ENCODE measurements at places on chromosomes 3 and 15.

DNA sequence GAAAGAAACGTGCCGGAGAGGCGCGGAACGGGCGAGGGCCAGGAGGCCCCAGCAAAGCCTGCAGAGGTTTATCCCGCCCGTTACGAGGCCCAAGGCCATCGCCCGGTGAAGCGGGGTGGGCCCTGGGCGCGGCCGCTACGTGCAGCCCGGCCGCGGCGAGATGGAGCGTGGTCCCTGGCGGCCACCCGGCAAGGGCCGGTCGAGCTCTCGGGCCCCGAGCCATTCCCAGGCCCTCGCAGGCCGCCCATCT lies 1.1 kb downstream of the PKM start:
- no peak for DNase-seq

- DNase-seq: no peak
Observed at GRCh38 chr3:35194666-35195065, 444.7 kb upstream of the ARPP21 start.

DNA sequence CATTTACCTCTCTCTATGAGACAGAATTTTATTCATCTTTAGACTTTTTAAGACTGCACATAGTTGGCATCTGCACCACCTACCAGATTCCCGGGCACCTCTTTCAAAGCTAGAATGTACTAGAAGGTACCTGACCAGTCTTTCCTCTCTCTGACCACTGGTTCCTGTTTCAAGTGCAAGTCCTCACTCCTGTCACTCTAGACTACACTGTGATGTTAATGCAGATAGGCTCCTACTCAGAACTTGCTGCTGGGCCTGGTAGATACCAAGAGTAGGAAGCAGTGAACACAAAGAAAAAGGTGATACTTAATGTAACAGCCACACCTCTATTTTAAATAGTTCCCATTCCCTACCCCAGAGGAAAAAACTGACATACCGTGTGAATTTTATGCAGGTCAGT lies 8.1 kb upstream of the TCAIM start:
- no peak for DNase-seq

DNA sequence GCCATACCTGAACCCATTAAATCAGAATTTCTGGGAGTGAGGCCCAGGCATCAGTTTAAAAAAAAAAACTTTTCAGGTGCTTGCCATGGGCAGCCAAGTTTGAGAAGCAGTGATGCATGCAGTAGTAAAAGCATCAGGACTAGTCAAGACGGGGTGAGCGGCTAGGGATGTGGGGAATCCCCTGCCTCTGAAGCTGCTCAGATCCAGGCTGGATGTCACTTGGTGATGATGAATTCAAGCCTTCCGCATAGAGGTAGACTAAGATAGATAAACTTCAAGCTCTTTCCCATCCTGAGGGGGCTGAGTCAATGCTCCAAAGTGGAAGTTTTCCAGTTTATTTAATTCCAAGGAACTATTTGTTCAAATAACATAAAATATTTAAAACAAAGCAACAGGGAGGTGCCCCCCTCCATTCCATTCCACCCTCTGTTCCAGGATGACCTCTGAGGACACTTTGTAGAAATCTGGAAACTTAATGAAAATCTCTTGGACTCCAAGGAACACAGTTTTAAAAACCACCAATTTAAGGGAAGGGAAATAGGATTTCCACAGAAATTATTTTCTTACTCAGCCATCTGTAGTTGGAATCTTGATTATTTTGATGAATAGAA lies 100.4 kb upstream of the NR2E3 start:
- DNase-seq: no peak

GRCh38 chr15:72198356-72199204 lies 993 bp upstream of the GRAMD2A start:
- DNase-seq: no peak

DNA sequence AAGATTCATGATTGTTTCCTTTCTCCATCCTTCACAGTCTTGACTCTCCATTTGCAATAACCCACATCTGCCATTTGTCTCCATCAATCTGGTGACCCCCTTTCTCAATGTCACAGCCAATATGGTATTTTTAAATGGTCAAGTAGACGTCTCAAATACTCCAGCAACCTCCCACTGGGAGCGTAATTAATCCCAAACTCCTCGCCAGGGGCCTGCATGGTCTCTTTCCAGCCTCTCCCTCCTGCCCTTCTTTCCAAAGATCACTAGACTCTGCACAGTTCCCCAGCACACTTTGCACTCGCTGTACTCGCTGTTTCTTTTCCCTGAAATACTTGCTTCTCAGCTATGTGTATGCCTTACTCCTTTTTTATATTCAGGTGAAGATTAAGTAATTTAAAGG lies 115.3 kb downstream of the PLCH1 start:
- DNase-seq: no peak

DNA sequence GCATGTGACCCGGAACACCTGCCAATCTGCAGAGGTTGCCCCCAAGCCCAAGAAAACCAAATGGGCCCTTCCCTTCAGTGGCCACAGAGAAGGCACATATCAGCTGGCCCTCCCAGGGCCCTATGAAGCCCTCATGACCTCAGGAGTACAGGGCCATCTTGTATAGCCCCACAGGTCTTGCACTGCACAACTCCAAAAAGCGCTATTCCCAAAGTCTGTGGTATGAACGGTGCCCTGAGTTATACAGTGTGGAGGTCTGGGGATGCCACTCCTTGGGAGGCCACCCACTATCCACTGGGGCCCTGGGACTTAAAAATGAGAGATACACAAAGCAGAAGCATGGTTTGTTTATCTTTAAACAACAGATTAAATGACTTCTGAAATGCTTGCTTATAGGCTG lies 61.5 kb downstream of the CAPN7 start:
- DNase-seq: no peak

DNA sequence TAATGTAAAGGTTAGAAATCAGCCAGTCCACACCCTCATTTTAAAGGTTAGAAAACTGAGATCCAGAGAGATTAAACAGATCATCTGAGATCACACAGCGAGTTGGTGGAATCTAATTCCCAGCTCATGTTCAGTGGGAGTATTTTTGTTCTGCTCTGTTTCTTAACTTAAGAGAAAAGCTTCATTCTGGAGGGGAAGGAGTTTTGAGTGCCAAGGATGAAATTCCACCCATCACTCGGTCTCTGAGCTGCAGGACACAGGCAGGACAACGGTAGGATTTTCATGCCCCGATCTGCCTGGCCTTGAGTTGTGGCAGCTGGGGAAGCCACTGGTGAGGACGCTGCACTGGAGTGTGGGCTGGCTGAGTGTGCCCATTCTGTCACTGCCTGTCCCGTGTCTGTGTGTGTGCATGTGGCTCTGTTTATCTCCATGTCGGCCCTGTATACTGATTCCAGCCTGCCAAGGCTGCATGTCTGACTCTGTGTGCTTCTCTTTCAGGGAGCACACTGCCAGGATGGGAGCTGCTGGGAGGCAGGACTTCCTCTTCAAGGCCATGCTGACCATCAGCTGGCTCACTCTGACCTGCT lies 94.3 kb downstream of the CEMIP start:
- DNase-seq: no peak

DNA sequence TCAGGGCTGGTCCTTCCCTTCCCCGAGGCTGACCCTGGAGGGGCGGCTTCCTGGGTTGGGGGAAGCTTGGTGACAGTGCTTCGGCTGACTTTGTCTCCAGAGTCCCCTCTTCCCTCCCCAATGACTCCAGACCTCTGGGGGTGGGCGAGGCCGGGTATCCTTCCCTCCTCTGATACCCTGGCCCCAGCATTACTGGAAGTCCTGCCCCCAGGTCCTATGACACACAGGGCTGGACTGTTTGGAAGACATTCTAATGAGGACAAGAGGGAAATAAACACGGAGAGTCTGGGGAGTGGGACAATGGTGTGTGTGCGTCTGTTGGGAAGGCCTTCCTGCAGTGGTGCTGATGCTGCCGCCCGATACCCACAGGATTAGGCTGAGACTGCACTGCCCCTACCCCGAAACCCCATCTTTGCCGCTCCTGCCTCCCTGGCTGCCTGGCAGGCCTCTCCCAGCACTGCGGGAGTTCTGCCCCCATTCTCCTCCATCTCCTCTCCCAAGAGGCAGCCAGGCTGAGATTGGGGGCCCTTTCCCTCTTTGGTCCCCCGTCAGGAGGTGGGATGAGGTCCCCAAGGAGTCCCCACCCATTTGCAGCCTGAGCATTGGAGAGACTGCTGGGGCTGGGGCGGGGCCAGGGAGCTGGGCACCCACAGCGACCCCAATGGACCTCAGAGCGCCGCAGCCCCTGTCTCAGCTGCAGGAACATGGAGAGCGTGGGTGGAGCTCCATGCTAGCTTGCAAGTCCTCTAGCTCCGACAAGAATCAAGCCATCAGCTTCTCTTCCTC lies 29.7 kb upstream of the FBLN2 start:
- no peak for DNase-seq

DNA sequence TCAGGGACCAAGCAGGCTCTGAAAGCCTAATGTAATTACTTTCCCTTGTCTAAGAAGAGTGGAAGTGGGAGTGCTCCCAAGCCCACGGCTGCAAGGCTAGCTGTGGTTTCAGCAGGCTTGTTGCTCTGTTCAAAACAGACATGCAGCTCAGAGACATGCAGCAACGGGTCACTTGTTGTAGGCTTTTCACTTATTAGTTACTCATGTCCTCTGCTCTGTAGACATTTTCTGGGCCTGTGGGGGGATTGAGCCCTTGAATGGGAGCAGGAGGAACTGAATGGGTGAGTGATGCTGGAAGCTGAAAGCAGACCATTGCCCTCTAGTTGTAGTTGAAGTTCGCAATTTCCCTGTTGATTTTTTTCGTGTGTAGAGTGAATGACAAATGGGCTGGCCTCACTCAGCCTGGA lies 261.9 kb upstream of the NR2E3 start:
- DNase-seq: no peak

GRCh38 chr15:44718180-44718926 lies 7.0 kb downstream of the B2M start:
- no peak for DNase-seq

GRCh38 chr15:36612063-36612788 lies 32.8 kb downstream of the CDIN1 start:
- DNase-seq: no peak

- no peak for DNase-seq
Observed at GRCh38 chr15:68051109-68051508, 3.0 kb upstream of the PIAS1 start.

DNA sequence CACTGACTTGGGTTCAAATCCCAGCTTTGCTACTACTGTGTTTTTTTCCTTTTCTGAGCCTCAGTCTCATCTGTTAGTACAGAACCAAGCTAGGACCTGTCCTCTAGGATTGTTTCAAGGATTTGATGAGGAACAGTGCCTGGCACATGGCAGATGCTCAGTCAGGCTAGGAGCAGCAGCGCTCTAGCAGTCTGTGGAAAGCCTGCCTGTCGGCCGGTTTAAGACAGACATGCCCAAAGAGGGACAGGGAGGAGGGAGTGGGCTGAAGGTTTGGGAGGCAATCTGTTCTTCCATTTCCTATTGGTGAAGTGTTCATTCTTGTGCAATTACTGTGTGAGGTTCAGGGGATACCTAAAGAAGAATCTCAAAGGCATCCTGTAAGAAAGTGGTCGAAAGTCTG lies 35.1 kb upstream of the RGMA start:
- DNase-seq: no peak

GRCh38 chr3:58161435-58162398 lies 49.1 kb downstream of the DNASE1L3 start:
- no peak for DNase-seq

GRCh38 chr3:101466465-101467309 lies 46.3 kb downstream of the SENP7 start:
- no peak for DNase-seq

All from hypothalamus (tissue), 51 donors.